GOT3 (cell line): ENCODE measurements at places on chromosomes 2 and 18.

- no peak for DNase-seq
Measured at GRCh38 chr2:8229546-8229986, 452.3 kb upstream of the ID2 start.

DNA sequence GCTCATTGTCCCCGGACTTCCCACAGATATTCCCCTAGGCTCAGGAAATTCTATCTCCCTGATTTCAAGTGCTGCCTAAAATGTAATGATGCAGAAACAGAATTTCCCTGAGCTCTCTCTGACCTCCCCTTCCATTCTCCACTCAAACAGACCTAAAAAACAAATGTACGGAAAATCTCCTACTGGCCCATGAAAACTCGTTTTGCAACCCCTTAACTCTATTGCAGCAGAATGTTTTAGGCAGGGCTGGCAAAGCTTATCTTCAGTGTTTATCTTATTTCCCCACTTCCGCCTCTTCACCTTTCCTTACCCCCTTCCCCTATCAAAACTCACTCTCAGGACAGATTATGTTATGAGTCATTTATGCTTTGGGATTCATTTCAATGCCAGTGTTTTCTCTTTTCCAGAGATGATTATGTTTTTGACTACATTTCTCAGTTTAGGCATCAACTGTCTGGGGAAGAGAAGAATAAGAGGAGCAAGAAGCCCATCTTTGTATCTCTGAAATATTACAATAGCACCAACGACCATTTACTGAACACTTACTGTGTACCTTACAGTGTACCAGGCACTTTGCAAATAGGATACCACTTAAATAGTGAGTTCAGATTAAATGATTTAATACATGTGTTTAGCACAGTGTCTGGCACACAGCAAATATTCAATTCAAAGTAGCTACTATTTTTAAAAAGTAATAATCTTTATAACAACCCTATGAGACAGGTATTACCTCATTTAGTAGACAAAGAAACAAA, 53.9 kb upstream of the STPG4 start:
- DNase-seq = no peak

- no peak for DNase-seq
Measured at GRCh38 chr2:215377283-215377682, 58.6 kb downstream of the FN1 start.

GRCh38 chr2:60553495-60554073, at the start of gene BCL11A:
Gene BCL11A (minus strand): TSS chr2:60553654. CDS start chr2:60553270, 384 bp downstream.
- DNase-seq = no peak

DNA sequence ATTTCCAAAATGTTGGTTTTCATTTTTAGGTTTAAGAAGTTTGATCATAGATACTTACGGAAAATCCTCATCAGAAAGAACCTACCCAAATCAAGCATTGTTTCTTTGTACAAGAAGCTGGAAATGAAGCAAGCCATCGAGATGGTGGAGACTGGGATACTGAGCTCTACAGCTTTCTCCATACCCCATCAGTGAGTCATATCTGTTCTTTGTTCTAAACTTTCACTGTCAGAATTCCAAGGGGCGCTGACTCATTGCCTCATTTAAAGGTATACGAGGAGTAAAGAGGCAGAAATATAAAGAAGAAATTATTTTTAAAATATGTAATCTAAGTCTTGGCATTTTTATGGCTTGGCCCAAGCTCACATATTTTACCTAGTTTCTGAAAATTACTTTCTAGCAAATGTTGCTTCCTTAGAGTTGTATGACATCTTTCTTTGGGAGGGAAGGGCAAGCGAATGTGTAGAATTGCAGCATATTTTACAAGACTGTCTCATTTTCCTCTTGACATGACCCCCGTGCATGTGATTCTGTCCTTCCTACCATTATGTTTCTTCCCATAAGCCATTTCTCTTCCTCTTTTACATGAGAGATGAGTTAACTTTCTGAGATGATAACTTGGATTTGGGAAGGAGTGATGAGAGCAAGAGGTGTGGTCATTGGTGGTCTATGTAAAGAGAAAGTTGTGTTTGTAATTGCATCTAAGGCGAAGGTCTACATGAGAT, 41.2 kb downstream of the SLC9A4 start:
- DNase-seq = no peak

GRCh38 chr2:27920148-27920885, 29.8 kb downstream of the BABAM2 start:
- no peak for DNase-seq

GRCh38 chr2:168736649-168737445, 65.6 kb upstream of the NOSTRIN start:
- DNase-seq = no peak
